ENCODE measurements at places on chromosomes 12 and 14.

DNA sequence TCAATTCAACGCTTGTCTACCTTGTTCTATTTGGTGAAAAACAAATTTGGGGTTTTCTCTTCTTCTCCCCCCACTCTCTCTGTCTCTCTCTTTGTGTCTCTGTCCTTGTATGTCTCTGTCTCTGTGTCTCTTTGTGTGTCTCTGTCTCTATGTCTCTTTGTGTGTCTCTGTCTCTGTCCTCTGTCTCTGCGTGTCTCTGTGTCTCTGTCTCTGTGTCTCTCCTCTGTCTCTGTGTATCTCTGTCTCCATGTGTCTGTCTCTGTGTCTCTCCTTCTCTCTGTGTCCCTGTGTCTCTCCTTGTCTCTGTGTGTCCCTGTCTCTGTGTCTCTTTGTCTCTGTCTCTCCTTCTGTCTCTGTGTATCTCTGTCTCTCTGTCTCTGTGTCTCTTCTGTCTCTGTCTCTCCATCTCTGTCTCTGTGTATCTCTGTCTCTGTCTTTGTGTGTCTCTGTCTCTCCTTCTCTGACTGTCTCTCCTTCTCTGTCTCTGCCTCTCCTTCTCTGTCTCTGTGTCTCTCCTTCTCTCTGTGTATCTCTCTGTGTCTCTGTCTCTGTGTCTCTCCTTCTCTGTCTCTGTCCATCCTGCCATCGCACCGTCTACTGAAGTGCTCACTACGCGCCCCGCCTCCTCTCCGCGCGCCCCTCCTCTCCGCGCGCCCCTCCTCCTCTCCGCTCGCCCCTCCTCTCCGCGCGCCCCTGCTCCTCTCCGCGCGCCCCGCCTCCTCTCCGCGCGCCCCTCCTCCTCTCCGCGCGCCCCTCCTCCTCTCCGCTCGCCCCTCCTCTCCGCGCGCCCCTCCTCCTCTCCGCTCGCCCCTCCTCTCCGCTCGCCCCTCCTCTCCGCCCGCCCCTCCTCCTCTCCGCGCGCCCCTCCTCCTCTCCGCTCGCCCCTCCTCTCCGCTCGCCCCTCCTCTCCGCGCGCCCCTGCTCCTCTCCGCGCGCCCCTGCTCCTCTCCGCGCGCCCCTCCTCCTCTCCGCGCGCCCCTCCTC lies 12.8 kb downstream of the LRCOL1 start:
- peak; percentile 80 for DNase-seq

DNA sequence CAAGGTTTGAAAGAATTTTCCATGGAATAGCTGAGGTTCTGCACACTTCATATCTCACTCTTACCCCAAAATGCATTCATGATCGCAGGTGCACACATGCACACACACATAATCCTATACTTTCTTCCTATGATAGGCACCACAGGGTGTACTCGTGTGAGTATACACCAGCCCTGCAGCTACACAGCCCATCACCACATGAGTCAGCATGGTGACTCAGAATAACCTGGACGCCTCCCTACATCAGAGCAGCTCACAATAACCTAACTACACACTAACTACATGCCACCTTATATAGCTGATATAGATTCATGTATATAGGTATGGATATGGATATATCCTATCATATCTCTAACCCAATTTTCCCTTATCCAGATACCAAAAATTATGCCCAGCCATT lies 850.2 kb upstream of the TMEM132C start:
- no peak for DNase-seq

DNA sequence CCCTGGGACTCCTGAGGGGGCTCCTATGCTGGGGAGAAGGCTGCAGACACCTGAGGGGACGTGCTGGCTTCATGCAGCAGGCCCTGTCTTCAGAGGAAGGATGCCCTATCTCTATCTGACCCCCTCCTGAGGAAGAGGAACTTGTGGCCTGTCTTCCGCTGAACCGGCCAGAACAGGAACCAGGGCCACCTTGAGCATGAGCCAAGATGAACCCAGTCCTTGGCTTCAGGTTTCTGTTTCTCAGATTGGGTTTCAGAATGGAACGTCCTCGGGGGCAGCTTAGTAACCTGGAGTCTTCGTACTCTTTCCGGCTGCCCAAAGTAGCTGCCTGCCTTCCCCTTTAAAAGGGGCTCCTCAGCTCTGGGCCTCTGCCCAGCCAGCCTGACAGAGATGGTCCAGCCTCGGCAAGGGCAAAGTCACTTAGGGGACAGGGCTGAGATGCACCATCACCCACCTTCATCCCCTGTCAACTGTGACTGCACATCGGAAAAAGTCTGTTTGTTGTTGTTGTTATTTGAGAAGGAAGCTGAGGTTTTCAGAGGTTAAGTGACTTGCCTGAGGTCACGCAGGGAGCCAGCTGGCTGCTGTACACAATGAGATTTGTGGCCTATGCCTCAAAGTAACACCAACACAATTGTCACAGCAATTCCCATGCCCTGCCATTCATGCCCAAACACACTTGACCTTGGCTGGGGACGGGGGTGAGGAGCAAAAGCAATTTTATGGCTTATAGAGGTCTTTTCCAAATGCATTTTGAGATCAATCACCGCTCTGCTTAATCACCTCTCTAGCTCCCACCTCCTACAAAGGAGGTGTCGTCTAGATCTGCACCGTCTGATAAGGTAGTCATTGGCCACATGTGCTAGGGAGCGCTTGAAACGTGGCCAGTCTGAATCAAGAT lies 13.4 kb downstream of the ASB2 start:
- no peak for DNase-seq

DNA sequence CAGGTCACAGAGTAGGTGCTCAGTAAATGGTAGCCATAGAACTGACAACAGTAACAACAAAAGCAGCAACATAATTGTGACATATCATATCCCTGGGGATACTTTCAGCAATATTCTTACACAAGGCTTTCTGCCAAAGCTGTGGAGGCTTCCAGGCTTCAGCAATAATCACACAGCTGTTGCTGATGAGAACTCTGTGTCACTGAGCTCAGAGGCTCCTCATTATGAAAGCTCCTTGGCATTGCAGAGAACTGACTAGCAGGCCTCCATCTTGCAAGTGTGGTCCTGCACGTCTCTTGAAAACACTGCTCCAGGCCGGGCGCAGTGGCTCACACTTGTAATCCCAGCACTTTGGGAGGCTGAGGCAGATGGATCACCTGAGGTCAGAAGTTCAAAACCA lies 97.3 kb upstream of the BTG1 start:
- DNase-seq: peak; percentile 88

- no peak for DNase-seq
Observed at GRCh38 chr12:55694188-55694515, 13.6 kb downstream of the ITGA7 start.

DNA sequence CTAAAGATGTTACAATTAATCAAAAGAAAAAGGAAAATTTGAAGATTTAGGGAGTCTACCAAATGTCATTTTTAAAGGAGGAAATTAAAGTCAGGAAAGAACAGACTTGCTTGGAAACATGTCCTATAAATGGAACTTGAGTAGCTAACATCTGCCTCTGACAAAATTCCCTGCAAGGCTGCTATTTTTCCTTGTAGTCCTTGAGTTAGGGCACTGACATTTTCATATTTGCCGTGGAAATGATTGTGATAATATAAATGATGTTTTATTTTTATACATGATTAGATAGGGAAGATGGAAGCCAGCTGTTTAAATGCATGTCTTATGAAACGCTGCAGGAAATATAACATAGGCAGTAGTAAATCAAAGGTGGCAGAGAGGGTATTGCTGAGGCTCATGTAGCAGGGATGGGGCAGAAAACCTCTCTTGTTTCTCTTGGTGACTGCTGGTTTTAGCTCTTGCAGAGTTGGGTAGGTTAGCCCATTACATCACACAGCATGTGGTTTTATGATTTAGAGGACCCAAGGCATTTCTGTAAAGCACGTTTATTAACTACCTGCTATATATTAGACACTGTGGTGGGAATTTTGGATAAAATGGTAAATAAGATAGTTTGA lies 21.7 kb downstream of the NUBPL start:
- DNase-seq: peak; percentile 67

- DNase-seq: no peak
Observed at GRCh38 chr12:16560273-16560672, 45.7 kb downstream of the LMO3 start.

- peak; percentile 72 for DNase-seq
Observed at GRCh38 chr14:50944647-50945413, 547 bp upstream of the PYGL start.

DNA sequence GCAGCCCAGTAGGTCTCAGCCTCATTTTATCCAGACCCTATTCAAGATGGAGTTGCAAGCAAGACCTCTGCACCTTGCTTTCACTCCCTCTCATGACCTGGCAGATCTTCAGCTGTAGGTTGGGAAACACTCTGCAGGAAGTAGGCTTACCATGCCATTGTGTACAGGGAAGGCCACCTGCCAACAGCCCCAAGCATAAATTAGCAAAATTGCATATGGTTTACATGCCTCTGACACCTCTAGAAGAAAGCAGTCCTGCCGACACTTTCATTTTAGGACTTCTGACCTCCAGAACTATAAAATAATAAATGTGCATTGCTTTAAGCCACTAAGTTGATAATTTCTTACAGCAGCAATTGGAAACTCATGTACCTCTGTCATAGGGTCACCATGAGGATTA lies 96.9 kb downstream of the SLC15A4 start:
- DNase-seq: no peak
